Stimulated activated naive CD4-positive, alpha-beta T cell (primary cell): ENCODE measurements at places on chromosomes 4 and X.

DNA sequence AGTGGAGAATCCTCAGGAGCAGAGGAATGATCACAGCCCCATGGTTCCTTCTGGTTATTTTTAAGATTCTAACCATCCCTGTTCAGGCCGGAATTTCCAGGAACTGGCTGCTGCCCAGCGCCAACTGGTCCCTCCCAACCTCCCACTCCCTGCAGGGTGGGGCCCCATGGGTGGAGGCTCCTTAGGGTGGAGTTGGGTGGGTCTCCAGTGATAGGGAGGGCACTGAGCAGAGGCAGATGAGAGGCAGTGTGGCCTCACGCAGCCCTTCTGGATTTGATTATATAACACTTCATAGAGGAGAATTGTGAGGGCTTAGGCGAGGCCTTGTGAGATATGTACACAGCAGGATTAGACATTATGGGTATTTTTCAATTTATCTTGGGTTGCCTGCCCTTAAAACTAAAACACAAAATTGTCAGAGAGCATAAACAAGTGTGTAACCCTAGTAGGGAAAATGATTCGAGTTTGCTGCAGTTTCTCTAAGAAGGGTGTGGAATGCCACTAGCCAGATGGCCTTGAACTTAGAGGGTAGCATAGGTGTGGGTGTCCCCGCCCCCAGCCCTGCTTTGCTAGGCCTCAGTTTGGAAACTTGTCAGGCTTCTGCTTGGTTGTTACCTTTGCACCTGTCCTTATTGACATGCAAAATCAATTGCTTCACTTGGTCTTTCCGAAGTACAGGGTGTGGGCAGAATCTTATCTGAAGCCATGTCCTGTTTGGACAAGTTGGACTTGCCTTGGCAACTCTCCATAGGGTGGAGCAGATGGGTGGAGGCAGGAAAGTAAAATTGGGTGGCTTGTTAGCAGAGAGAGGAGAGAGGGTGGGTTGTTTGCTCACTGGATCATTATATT is 9.4 kb downstream of the KLF3 start:
- no peak for DNase-seq

- no peak for DNase-seq
These were observed 2.1 kb downstream of the TEC start for GRCh38 chr4:48267574-48267973.

- DNase-seq, result no peak
These were observed 7.9 kb upstream of the CTSO start for GRCh38 chr4:155961575-155961974.

GRCh38 chrX:55452833-55453124 is 852 bp downstream of the MAGEH1 start:
- DNase-seq, result no peak

- no peak for DNase-seq
These were observed 165.0 kb downstream of the HEPH start for GRCh38 chrX:66328950-66329596.

DNA sequence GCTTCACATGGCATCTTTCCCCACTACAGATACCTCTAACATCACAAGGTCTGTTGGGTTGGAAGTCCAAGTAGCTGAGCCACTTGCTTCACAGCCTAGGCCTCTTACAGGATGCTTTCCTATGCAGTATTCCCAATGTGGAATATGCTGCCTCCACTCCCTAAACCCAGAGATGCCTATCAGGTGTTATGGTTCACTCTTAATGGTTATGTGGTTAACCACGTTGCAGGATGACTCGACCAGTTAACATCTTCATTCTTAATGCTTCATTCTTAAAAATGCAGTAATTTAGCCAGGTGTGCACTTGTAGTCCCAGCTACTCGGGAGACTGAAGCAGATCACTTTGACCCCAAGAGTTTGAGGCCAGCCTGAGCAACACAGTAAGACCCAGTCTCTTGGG is 24.2 kb downstream of the HAUS3 start:
- DNase-seq, result no peak

DNA sequence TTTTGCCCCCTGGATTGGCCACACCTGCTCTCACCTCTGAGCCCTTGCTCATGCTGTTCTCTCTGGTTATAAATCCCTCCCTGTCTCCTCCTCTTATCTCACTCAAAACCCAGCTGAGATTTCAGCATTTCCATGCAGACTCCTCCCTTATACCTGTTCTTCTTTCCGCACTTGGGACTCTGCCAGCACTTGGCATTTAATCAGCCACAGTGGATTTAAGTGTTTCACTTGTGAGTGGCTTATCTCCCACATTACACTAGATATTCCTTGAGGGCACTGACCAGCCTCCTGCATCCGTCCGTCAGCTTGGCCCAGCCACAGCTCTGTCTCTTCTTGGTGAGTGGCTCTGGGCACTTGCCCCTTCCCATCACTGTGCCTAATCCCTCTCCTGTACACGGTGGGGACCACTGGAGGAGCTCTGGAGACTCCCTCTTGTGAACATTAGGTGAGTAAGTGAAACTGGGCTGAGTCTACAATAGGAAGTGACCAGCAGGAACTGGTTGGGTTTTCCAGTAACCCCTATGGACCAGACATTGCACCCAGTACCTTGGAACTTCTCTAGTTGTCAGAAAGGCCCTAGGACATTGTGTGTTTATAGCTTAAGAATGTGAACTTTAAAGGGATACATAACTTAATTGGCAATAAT is 19.9 kb downstream of the FGFBP1 start:
- DNase-seq, result no peak

GRCh38 chrX:42463706-42464490 is 314.1 kb downstream of the PPP1R2C start:
- DNase-seq, result no peak

DNA sequence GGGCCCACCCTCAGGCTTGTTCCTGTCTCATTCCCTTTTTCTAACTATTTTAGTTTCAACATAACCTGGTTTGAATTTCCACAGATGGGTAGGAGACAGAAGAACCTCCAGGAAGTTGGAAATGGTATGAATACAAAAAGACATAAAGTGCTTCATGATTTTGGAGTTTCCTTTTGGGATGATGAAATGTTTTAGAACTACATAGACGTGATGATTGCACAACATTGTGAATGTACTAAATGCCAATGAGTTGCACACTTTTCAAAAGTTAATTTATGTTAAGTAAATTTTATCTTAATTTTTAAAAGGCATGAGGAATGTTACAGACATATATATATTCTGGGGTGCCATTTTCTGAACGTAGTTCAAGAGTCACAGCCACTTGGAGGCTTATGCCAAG is 41.1 kb upstream of the IBSP start:
- DNase-seq, result no peak

DNA sequence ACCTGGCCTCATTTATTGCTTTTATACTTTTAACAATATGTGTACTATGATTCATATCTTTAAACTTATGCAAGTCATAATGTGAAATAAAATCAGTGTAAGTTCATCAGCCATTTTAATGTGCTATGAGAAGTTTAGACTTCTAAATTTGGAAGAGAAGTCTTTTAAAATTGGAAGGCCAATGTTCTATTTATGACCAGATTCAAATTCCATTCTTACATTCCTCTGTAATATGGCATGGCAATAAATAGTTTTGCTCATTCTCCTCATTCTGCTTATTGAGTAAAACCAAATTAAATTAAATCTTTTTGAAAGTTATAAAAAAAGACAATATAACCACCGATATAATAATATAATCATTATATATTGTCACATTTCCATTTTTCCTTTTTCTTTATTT is 126.2 kb downstream of the SORBS2 start:
- no peak for DNase-seq

GRCh38 chr4:22462688-22463087 is 53.2 kb downstream of the ADGRA3 start:
- no peak for DNase-seq

GRCh38 chrX:99654188-99654587 is 755.9 kb downstream of the PCDH19 start:
- DNase-seq, result no peak

- DNase-seq, result no peak
These were observed 104.9 kb upstream of the ARMCX2 start for GRCh38 chrX:101764538-101764937.

- DNase-seq, result no peak
These were observed 189.9 kb downstream of the TBCK start for GRCh38 chr4:106126062-106126461.
